ENCODE measurements at places on chromosomes 4 and X.

DNA sequence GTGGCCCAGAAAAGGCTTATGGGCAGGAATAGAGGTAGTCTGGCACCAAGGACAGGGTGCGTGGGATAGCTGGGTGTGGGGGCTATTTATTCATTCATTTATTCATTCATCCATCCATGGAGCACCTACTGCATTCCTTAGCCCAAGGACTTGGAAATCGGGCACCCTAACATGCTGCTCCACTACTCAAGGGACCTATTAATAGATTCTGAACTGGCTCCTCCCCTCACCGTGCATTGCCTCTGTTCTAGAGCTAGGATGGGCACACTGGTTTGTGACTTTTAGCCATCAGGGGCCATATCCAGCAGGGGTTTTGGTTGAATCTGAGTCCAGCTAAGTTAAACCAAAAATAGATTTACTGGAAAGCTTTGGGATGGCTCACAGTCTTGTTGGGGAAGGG is 30.6 kb upstream of the PJA1 start:
- DNase-seq: no peak

- no peak for DNase-seq
Observed at GRCh38 chr4:16225167-16225862, 956 bp downstream of the TAPT1 start.

- DNase-seq: no peak
Observed at GRCh38 chr4:148210661-148211060, 231.6 kb downstream of the NR3C2 start.

GRCh38 chr4:85050736-85051135 is 84.2 kb upstream of the WDFY3 start:
- no peak for DNase-seq

All from GM12878 (cell line).